ENCODE measurements at places on chromosomes 13 and 19.

DNA sequence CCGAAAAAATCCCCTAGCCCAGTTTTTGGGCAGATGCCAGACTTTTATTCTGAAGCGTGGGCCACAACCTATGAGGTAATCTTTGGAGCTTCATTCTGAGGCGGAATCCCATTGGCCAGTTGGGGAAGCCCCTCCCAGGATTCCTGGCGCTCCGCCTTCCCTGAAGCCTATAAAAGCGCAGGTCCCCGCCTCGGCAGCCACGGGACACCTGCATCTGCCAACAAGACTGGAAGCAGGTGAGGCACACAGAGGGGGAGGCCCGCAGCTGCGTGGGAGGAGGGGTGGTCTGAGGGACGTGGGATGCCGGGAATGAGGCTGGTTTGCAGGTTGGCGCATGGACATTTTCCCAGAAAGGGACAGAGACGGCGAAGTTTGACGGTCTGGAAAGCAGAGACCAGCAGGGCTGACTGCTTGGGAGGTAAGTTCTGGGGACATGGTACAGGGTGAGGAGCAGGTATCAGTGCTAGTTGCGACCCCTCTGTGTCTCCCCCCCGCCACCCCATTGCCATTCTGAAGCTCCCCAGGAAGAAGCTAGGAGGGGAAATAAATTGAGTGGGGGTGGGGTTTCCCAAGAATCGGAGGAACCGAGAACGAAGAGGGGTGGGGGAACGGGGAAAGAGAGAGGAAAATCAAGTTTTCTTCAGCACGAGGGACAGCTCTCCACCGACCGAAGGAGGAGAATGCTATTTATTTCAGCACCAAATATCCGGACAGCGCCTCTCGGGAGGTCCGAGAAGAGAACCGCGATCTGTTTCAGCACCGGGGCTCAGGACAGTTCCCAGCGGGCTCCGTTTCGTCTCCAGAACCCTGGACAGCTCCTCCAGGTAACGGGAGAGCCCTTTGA, 22.4 kb upstream of the FEM1A start:
- peak; percentile 76 for DNase-seq

- DNase-seq, result no peak
Observed at GRCh38 chr13:72932250-72932649, 126.6 kb upstream of the KLF5 start.

DNA sequence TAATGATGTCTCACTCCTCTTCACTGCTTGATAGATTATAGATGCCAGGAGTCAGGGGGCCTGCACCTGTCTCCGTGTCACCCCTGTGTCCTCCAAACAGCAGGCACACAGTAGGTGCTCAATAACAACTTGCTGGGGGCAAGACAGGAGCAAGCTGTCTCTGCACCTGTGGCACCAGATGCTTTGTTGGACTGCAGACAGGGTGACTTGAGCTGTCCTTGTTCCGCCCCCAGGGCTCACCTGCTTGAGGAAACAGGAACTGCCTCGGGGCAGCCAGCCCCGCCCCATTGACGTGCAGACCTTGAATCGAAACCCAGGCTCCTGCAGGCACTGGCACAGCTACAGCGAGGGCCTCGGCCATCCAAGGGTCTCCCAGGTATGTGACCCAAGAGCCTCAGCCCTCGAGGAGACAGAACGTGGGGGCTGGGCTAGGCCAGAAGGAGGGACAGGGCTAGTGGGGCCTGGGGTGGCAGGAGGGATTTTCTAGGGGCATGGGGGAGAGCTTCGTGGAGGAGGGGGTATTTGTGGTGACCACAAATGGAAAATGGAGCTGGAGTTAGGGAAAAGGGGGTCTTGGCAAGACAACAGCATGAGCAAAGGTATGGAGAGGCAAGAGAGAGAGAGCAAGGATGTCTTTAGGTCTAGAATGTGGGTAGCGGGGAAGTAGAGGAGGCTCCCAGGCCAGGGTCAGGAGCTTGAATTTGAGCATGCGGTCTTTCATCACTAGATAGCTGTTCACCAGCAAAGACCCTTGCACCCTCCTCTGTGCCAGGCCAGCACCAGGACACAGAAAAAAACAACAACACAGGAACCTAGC, at the start of gene HSH2D:
HSH2D (plus strand) TSS at position 287 of the 817 bp plus-strand sequence. CDS start 5,066 bp downstream, outside the sequence.
- DNase-seq, result peak; percentile 80

DNA sequence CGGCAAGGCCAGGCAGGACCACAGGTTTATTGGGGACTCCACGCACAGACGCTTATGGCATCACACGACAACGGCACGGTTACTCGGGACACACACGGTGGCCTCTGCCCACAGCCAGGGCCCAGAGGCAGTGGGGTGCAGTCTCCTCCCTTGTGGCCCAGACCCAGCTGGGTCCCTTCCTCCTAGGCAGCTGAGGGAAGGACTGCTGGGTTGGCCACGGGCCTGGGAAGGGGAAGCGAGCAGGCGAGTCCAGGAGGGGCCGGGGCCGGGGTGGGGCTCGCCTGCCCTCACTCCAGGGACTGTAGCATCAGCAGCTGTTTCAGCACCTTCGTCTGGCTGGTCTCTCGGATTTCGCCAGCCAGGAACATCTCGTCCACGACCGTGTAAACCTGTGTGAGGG, 12.5 kb downstream of the AP2S1 start:
- no peak for DNase-seq

GRCh38 chr13:33202644-33203169, 82.8 kb downstream of the STARD13 start:
- no peak for DNase-seq

GRCh38 chr13:34391076-34391475, 551.0 kb upstream of the NBEA start:
- DNase-seq, result no peak

- DNase-seq, result peak; percentile 89
Observed at GRCh38 chr19:49387936-49388372, at the start of gene KASH5. TSS of gene KASH5 (plus strand) at chr19:49388249. CDS start at chr19:49390884, 2,635 bp downstream.

DNA sequence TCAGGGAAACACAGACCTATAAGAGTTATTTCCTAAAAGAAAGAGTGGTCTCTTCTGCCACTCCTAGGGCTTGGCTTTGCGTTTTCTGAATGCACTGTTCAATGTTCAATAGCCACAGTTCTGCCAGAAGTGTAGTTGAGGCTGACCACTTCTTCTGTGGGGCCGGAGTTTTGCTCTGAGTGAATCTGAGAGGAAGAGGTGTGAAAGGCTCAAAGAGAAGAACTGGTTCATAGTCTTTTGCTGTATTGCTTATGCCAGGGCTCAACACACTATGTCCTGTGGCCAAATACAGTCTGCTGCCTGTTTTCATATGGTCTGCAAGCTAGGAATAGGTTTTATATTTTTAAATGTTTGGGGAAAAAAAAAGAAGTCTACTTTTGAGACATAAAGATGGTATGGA, 128.2 kb downstream of the STOML3 start:
- DNase-seq, result no peak
